ENCODE measurements at places on chromosomes 3 and 15.

DNA sequence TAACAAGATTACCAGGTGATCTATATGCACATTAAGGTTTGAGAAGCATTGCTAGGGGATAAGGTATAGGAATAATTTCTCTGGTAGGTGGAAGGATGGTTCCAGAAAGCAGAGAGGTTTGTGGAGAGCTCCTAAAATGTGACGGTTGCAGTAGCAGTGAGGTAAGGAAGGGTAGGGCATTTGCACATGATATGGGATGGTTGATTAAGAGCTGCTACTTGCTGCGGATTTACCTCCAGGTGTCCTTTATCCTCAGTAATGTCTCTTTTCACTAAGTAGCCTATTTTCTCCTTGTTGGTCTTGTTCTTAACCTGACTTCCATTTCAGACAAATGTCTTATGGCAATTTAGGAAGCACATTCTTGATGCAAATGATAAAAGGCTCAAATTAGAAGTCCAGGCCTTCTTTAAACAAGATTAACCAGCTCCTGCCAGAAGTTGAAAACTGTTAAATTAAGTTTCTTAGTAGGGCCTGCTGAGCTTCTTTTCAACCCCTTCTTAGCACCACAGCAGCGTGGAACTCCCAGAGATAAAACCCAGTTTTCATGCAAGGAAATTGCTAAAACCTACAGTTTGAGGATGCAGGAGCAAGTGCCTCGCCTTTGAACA, 231.1 kb upstream of the GADL1 start:
- H3K36me3 ChIP-seq = no peaks in the 10 kb centered on the region
- no peak for DNase-seq
- no peaks in the 10 kb centered on the region for H3K4me1 ChIP-seq
- no peaks in the 10 kb centered on the region for H3K27me3 ChIP-seq

GRCh38 chr3:126885425-126885824, 97.5 kb upstream of the PLXNA1 start:
- H3K4me1 ChIP-seq = no peaks in the 10 kb centered on the region
- H3K27me3 ChIP-seq = no peaks in the 10 kb centered on the region
- no peak overlapping the region for H3K4me3 ChIP-seq
- DNase-seq = no peak
- H3K27ac ChIP-seq = no peak overlapping the region
- no peaks in the 10 kb centered on the region for H3K36me3 ChIP-seq

DNA sequence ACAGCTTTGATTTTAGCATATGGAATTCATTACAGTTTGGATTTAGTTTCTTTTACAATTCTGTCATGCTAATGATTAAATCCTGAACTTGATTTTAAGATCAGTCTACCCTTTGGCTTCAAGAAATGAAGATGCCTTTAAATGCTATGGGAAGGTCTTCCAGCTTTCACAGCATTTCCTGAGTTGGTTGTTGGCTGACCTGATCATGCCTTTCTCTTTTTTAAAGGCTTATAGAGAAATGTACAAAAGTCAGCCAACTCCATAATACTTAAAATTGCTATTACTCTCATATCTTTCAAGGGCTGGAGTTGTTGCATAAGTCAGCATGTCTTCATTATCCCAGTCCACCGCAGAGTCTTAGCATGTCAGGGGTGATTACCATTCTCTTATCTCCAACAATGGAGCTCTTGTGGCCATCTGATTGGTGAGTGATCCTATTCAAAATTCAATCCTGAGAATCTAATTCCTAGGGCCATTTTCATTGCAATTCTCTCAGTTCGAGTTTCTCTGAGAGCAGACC, 123.8 kb downstream of the GMNC start:
- H3K4me3 ChIP-seq = no peak overlapping the region
- H3K27ac ChIP-seq = no peak overlapping the region
- H3K27me3 ChIP-seq = no peaks in the 10 kb centered on the region
- H3K4me1 ChIP-seq = no peaks in the 10 kb centered on the region

DNA sequence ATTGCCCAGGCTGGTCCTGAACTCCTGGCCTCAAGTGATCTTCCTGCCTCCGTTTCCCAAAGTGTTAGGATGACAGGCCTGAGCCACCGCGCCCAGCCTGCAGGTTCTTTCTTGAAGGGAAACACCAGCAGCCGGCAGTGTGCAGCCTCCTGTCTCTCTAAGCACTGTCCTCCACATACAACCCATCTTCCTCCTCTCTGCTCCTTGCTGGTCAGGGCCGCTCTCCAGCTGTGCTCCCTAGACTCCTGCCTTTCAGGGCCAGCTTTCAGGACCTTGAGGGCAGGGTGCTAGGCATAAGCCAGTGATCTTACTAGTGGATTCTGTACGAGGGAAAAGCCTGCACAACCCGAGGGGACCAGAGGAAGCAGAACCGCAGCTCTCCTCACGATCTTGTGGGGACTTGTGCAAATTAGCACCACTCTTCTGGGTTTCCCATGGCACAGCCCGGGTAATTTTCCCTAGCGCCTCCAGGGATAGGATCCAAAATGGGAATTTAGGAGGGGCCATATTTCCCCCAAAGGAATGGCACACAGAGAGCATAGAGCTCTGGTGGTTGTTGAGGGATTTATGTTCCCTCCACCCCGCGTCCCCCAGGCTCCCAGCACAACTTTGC, 18.2 kb upstream of the CORO2B start:
- H3K27me3 ChIP-seq = peaks cover 24% of the 10 kb centered on the region
- H3K4me1 ChIP-seq = peaks cover 17% of the 10 kb centered on the region
- H3K27ac ChIP-seq = no peak overlapping the region
- no peak for DNase-seq
- no peak overlapping the region for H3K4me3 ChIP-seq

DNA sequence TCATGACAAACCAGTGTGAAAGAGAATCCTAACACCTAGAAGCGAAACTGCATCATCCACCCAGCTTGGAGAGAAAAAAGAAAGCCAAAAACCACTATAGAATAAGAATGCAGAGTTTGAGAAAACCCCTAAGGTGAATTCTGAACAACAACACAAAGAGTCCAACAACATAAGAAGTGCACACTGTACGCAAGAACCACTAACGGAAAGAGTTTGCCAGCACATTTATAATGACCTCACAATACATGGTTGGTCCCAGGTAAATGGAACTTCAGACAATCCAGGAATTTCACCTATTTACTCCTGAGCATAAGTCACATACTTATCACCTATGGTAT, 128.3 kb upstream of the BHLHE40 start:
- H3K27ac ChIP-seq = peak overlapping the region; percentile 50
- H3K27me3 ChIP-seq = no peaks in the 10 kb centered on the region
- H3K4me3 ChIP-seq = no peak overlapping the region
- no peak for DNase-seq
- no peaks in the 10 kb centered on the region for H3K36me3 ChIP-seq
- peaks cover 50% of the 10 kb centered on the region for H3K4me1 ChIP-seq

- H3K4me3 ChIP-seq = no peak overlapping the region
- no peaks in the 10 kb centered on the region for H3K27me3 ChIP-seq
- H3K4me1 ChIP-seq = peaks cover 3% of the 10 kb centered on the region
Measured at GRCh38 chr15:33104212-33104611, 90.3 kb downstream of the FMN1 start.

DNA sequence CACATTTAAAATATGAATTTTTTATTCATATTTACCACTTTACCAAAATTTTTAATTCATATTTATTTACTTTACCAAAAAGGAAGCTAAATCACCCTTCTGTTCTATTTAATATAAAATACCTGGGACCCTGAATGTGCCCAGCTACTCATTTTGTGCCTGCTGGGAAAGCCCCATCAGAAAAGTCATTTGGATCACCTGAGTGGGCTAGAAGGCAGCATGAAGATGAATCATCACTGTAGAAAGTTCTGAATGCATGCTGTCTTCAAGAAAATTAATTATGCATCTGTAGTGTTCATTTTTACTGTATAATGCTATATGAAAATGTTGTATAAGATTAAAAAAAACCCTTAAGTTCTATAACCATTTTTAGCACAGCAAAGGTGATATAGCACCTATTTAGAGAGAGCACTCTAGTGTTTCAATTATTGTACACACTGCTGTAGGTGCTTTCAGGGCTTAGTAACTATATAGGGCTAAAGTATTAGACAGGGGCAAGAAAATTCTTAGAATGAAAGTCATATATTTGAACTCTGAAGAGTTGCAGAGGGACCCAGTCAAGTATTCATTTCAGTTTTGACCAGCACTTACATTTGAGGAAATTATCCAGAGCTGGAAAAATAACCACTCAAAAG, 175.1 kb downstream of the NFKBIZ start:
- no peaks in the 10 kb centered on the region for H3K36me3 ChIP-seq
- no peak overlapping the region for H3K27ac ChIP-seq
- no peaks in the 10 kb centered on the region for H3K4me1 ChIP-seq
- no peak for DNase-seq

- H3K4me3 ChIP-seq = no peak overlapping the region
- no peaks in the 10 kb centered on the region for H3K4me1 ChIP-seq
Measured at GRCh38 chr3:188367678-188368077, 213.7 kb downstream of the LPP start.

- no peaks in the 10 kb centered on the region for H3K36me3 ChIP-seq
- H3K27ac ChIP-seq = no peak overlapping the region
- no peak for DNase-seq
- peaks cover 8% of the 10 kb centered on the region for H3K4me1 ChIP-seq
Measured at GRCh38 chr3:186096290-186096689, 12.6 kb downstream of the ETV5 start.

DNA sequence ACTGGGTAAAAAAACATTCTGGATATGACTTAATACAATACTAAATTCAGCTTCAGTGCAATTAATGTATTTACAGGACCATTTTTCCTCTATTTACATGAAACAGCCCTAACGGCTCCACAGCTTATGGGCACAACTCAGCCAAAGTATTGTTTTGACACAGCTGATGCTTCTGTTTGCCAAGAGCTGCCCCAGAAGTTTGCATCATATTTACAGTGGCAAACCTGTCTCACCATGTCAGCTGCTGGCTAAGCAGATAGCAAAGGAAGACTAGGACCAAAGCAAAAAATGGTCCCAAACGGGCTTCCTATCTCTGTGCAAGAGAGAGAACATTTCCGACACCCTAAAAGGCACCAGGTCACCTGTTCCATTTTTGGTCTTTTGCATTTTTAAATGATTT, 94.5 kb downstream of the ADAMTS9 start:
- H3K27me3 ChIP-seq = no peaks in the 10 kb centered on the region
